ENCODE measurements at places on chromosomes 5 and 9. TPM values are rescaled to one million over a fixed set of nuclear protein-coding genes. Genes with fewer than 3 reads are reported as not detected.

Gene GALNT12
- 0.39 TPM for polyA plus RNA-seq

Gene IFNK
- not detected for polyA plus RNA-seq

Gene PLEKHG4B
- 0.01 TPM for polyA plus RNA-seq

Gene PLPPR1
- not detected for polyA plus RNA-seq

Gene IRX4
- not detected for polyA plus RNA-seq

Gene NR2F1-AS1
- 0.50 TPM for polyA plus RNA-seq

Gene SLC34A3
- polyA plus RNA-seq: not detected

Gene TTC39B
- polyA plus RNA-seq: 0.95 TPM

Gene CRHBP
- polyA plus RNA-seq: not detected

Gene DDX4
- polyA plus RNA-seq: not detected

Gene C6
- not detected for polyA plus RNA-seq

Gene C9orf50
- not detected for polyA plus RNA-seq

Gene MELK
- 79.9 TPM for polyA plus RNA-seq

Gene CYLC2
- polyA plus RNA-seq: not detected

Gene RORB
- polyA plus RNA-seq: not detected

Gene ADAMTS16
- polyA plus RNA-seq: not detected

Gene RNF180
- polyA plus RNA-seq: 0.24 TPM

Gene PCDHGA11
- 2.7 TPM for polyA plus RNA-seq

Gene IFNA2
- not detected for polyA plus RNA-seq

Gene IFNA13
- not detected for polyA plus RNA-seq

Gene ATG10
- polyA plus RNA-seq: 9.0 TPM

Gene SERF1A
- polyA plus RNA-seq: 7.5 TPM

Gene FOXD1
- polyA plus RNA-seq: not detected

Gene MAMDC2
- polyA plus RNA-seq: not detected

Gene FBP2
- not detected for polyA plus RNA-seq

Gene MEGF10
- polyA plus RNA-seq: 0.21 TPM

Gene CDK9
- polyA plus RNA-seq: 80.9 TPM

Gene TRMO
- polyA plus RNA-seq: 15.9 TPM

Gene SPINK6
- polyA plus RNA-seq: not detected

Gene RNF183
- not detected for polyA plus RNA-seq

Gene EQTN
- not detected for polyA plus RNA-seq

Gene CCL27
- polyA plus RNA-seq: not detected

Gene TPPP
- 0.24 TPM for polyA plus RNA-seq

Gene KIF4B
- polyA plus RNA-seq: 0.08 TPM

Gene SETD9
- polyA plus RNA-seq: 20.9 TPM

Gene SLCO6A1
- polyA plus RNA-seq: not detected

Gene PCDHGA1
- not detected for polyA plus RNA-seq

Gene INSL6
- 1.6 TPM for polyA plus RNA-seq

Gene RAB3C
- not detected for polyA plus RNA-seq

Gene CD274
- 16.1 TPM for polyA plus RNA-seq

Gene PCDH12
- polyA plus RNA-seq: not detected
